Osteoblast (primary cell): ENCODE measurements at places on chromosomes 13 and 19. TPM values are rescaled to one million over a fixed set of nuclear protein-coding genes. Genes with fewer than 3 reads are reported as not detected.

DNA sequence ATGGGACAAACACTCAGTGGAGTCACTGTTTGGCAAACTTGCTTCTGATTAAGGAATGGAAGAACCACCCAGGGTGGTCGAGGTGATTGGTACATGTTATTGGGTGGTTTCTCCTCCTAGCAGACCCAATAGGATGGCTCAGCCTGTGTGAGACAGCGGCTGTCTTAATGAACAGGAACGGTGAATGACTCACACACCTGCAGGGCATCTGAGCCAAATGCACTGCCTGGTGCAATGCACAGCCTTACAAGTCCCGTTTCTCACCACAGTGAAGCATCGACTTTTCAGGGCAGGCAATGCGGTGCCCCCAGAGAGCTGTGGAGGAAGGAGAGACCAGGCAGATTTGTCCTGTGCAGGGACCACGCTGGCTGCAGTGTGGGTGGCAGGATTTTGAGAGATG, 238.5 kb downstream of the FGF9 start:
- no peak for DNase-seq

- no peak for DNase-seq
Observed at GRCh38 chr13:109100705-109101304, 471.4 kb downstream of the MYO16 start.

DNA sequence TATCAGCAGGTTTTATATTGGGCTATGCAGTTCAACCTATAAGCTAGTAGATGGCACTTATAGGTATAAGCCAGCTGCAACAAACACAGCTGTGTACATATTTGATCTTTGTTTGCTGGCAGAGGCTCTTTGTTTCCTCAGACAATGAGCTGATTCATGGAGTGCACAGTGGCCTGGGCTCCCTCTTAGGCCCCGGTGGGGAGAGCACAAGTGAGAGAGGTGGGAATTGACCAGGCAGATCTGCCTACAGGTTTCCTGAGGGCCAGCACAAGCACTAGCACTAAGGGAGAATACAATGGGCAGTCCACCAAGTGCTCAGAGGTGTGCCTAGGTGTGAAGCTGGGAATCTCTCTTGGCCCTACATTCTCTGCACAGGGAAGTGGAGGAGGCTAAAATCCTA, 1390.7 kb downstream of the SLITRK5 start:
- DNase-seq: no peak

GRCh38 chr19:37007587-37008220, 70.5 kb upstream of the ZNF420 start:
- DNase-seq: no peak

DNA sequence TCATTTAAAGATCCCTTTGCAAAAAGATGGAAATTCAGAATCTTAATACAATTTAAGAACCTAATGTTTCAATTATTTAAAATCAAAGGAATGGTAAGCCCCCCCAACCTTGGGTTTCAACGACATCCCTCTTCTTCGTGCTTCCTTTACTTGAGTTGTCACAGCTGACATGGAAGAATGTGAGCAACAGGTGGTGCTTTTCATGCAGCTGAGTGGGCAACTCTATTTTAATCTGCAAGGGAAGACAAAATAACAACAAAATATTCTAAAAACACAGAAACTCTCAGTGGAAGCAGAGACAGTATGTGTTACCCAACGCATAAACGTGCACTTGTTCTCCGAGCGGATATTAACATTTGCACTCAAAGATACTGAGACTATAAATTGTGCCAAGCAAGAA, 92.3 kb downstream of the DOCK9 start:
- no peak for DNase-seq

DNA sequence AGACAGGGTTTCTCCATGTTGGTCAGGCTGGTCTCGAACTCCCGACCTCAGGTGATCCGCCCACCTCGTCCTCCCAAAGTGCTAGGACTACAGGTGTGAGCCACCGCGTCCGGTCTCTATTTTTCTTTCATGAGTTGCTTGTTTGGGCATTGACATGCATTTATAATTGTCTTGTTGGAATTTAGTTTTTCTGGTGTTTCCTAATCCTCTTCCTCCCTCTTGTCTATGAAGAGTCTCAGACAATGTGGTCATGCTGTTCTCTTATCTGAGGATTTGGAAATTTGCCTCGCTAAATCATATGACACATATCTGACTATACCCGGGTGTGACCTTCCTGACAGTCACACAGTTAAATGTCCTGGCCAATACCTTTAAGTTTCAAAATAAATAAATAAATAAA, 7.4 kb upstream of the CEACAM18 start:
- no peak for DNase-seq

DNA sequence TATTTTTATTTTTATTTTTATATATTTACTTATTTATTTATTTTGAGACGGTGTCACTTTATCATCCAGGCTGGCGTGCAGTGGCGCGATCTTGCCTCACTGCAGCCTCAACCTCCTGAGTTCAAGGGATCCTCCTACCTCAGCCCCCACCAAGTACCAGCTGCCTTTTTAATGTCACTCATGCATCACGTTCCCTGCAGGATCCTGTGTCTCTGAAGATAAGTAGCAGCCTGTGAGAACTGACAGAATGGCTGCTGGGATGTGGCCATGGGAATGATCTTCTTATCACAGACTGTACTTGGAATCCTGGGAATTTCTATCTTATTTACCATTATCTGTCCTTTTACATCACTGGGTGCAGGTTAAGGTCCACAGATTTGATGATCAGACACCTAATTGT, 9.2 kb upstream of the ZNF761 start:
- DNase-seq: no peak

Gene ARRDC5
- total RNA-seq: 0.29 and 0.36 TPM in 2 replicates

Gene ZNF440
- 10.6 and 11.2 TPM in 2 replicates for total RNA-seq
